ENCODE measurements at places on chromosomes 6 and 20.

DNA sequence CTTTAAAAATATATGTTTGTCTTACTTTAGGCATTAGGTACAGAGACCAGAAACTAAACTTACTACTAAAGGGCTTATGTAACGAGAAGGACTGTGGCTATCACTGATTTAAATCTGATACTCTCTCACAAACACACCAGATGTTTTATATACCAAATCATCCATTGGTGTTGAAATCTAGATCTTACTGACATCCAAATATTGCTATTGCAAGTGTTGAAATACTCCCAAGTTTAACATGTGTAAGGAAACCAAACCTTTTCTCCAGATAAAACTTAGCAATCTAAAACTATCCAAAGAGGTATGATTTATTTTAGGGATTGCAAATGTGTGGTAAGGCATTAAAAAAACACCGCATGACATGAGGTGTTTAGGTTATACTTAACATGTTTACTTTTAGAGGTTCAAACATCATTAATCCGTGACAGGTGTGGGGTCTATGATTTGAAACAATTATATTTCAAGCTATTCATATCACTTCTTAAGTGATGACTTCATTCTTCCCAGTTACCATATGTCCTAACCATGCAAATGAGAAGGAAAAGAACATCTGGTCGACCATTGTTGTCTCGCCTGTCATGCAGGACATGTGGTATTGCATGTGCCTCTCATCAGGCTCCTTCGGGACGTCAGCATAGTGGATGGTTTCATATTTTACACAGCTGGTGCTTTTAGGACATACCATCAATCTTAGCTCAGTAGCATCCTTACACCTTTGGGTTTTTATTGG, 168.3 kb upstream of the SPACA1 start:
- no peak for DNase-seq

DNA sequence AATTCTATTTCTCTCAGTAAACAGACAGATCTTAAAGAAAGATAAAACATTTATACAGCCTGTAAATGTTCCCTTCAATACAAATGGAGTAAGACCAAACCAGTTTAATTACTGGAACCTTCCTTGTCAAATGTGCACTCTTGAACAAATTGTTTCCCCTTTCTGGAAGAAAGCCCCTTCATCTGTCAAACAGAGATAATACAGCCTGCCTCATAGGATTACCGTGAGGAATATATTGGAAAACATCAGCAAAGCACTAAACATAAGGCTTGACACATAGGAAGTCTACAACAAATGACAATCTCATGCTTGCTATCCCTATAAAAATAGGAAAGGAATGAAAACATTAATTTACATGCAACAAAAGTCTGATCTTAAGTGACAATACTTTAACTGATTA, 173.8 kb downstream of the PTPRK start:
- no peak for DNase-seq

- DNase-seq: no peak
Observed at GRCh38 chr6:149138089-149138488, 179.4 kb upstream of the TAB2 start.

DNA sequence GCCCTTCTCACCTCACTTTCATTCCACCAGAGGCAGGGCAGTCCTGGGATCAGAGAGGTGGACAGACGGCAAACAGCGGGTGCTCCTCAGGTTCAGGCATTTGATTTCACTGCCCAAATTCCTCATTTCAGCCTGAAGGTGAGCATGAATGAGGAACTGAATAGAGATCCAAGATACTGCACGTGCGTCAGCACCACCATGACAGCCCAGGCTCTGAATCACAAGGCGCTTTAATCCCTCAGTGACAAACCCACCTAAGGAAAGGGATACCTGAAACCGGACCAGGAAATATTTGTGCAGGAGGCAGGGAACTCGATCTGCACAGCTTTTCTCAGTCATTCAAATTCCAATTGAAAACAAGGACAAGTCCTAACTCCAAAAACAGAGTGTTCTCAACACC, 174.8 kb upstream of the HEY2 start:
- no peak for DNase-seq

- DNase-seq: no peak
Observed at GRCh38 chr6:79404261-79404660, 133.0 kb downstream of the LCA5 start.

GRCh38 chr6:15207923-15208322, 37.9 kb upstream of the JARID2 start:
- no peak for DNase-seq
